ENCODE measurements at places on chromosomes 2 and 18.

- DNase-seq: no peak
These were observed 436.4 kb downstream of the EIPR1 start for GRCh38 chr2:2941205-2941604.

DNA sequence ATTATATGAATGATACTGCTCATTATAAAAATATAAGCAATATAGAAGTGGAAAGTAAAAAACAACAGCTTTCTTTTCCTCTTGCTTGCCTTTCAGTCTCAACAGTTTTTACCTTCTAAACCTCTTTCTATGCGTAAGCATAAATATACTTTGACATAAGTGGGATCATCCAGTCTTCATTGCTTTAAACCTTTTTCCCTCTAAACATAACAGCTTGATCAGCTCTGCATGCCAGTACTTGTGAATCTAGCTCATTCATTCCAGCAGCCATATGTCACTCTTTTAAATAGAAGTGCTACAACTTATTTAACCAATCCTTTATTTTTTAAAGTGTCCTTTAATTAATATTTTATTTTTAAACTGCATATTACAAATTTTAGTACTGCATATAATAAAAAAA, 88.1 kb downstream of the TTC27 start:
- DNase-seq: no peak

DNA sequence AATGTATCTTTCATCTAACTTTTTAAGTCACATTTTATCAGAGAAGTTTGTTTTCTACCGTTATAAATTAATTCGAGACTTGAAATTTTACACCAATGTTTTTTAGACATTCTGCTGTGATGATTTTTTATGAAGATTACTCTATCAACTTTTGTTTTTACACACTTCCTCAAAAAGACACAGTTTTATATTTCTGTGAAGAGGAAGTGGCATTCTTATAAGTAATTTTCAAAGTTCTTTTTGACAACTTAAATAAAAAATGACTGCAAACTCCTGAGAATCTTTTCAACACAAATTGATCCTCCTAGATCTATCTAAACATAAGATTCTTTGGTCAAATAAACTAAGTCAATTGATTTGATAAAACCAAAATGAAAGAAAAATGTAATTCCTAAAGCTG, 13.7 kb downstream of the ANKRD44 start:
- DNase-seq: no peak

DNA sequence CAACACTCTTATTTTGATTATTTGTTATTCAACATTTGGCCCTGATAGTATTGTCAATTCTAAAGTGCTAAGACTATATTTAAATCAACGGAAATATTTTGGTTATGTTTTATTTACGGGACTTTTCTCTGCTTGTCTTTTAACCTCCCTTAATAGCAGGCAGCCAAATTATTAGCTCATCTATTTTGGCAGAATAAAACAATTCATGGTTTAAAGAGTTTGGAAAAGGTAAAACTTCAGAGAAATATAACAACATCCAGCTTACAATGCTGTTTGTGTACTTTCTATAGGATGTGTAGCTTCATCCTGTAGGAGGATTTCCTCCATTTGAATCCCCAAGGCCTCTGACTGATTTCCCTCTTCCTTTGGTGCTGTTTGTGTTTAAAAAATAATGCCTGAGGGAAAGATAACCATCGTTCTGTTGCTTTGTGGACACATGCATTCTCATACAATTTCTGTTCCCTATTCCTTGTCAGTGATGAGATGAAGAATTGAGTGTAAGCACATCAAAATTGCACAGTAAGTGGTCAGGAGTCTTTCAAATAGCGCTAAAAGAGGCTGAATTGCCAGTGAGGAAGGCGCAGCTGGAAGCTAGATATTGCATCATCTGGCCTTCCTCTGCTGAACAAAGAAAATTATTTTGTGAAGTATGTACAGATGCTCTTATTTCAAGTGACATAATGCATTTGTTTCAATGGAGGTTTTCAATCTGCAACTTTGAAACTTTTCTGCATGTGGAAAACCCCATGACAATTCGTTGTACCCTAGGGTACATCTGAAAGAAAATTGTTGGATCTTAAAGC, 80.3 kb downstream of the CD28 start:
- DNase-seq: no peak

- no peak for DNase-seq
These were observed 128.7 kb downstream of the PLA2R1 start for GRCh38 chr2:159933727-159934049.

DNA sequence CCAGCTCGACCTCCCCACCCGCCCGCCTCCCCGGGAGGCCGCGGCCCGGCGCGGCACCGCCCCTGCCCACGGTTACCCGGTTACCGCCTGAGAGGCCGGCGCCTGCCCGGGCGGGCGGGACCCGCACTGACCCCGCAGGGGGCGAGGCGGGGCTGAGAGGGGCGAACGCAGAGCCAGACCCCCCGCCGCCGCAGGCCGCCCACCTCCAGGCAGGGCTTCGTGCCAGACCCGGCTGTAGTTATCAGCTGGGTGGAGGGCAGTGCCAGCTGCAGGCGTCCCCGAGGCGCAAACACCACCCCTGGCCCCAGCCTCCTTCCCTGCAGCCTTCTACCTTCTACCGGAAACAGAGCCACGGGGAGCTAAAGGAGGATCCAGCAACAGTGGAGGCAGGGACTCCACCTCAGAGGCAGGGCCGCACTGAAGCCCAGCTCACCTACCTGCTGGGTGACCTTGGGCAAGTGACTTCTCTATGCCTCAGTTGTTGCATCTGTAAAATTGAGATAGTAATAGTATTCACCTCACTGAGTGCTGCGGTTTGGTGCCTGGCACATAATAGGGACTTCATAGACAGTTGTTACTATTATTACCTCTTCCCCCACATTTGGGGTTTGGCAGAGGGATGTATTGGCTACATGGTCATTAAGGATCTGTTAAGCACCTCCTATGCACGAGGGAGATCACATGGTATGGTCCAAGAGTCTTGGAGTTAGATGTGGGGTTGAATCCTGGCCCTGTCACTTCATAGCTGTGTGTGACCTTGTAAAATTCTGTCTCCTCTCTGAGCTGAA, 231.6 kb upstream of the SMAD2 start:
- DNase-seq: no peak

DNA sequence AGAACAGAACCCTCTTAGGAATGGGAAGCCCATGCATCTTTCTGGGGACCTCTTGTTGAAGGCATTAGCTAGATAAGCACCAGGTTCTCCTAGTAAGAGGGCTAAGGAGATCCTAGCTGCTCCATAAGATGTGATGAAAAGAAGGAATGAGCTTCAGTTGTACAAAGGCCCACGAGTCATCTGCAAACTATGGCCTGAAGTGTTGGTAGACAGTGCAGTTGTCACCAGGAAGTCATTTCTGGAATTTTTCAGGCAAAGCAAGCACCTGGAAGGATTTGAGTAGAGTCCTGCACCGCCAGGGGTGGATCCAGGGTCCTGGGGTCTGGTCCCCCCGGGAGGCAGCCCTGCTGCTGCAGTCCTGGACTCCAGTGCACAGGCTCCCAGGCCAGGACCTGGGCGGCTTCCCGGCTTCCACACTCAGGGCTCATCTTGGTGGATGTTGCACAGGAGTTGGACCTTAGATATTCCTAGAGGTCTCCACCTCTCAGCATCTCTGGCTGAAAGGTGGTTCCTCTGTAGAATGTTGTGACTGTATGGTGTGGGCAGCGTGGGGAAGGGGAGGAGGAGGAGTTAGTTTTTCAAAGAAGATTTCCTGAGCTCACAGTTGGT, 85.3 kb downstream of the LDLRAD4 start:
- DNase-seq: no peak
